ENCODE measurements at places on chromosomes 6 and 20. TPM values are rescaled to one million over a fixed set of nuclear protein-coding genes. Genes with fewer than 3 reads are reported as not detected.

Gene NMBR
- total RNA-seq = under 0.01 TPM

Gene ERVFRD-1
- not detected for total RNA-seq

Gene TBC1D22B
- 11.8 TPM for total RNA-seq

Gene PLCG1
- total RNA-seq = 24.9 TPM

Gene PPP1R16B
- total RNA-seq = 0.21 TPM

Gene C4B
- 2.1 TPM for total RNA-seq

Gene FILIP1
- under 0.01 TPM for total RNA-seq

Gene RAET1G
- total RNA-seq = 65.6 TPM

Gene COL9A3
- 0.14 TPM for total RNA-seq

Gene ZBP1
- not detected for total RNA-seq

Gene LY6G6C
- under 0.01 TPM for total RNA-seq

Gene PI16
- total RNA-seq = not detected

Gene PNLDC1
- not detected for total RNA-seq

Gene RSPH4A
- total RNA-seq = under 0.01 TPM

Gene AP5S1
- total RNA-seq = 10.9 TPM

Gene MATN4
- total RNA-seq = 0.14 TPM

Gene C6orf141
- total RNA-seq = 22.6 TPM

Gene SLC52A3
- total RNA-seq = 3.5 TPM

Data from nasal cavity respiratory epithelium epithelial cell of viscerocranial mucosa (primary cell).